ENCODE measurements at places on chromosomes 5 and 9.

GRCh38 chr9:129570450-129571297, 50.2 kb downstream of the C9orf50 start:
- DNase-seq: no peak

DNA sequence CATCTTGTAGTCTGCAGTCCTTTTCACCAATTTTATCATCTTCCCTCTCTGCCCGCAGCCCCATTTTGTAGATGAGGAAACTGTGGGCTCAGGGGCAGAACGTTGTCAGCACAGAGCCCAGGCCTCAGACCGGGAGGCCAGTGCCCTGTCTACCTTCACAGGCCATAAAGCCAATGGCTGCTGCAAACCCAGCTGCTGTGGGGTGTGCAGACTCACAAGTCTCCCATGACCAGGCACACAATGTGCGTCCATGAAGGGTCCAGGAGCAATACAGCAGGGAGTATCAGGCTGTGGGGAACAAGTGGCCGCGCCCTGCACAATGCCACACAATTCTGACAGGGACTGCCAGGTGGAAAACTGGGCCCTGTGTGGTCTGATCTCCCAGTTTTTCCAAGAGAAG, 71.0 kb downstream of the COL23A1 start:
- DNase-seq: no peak

- DNase-seq: no peak
These were observed 885.9 kb downstream of the EFNA5 start for GRCh38 chr5:106784846-106785245.

- no peak for DNase-seq
These were observed 18.9 kb upstream of the SLC30A5 start for GRCh38 chr5:69074664-69075521.

GRCh38 chr9:73531658-73532057, 380.0 kb downstream of the ANXA1 start:
- no peak for DNase-seq

All from mesothelial cell of epicardium (in vitro differentiated cells).